B cell (primary cell): ENCODE measurements at places on chromosomes 1 and 21.

- DNase-seq, result no peak
Observed at GRCh38 chr1:44422161-44422560, 17.1 kb downstream of the RNF220 start.

- no peak for DNase-seq
Observed at GRCh38 chr21:28334407-28334806, 658.3 kb downstream of the LTN1 start.

- no peak for DNase-seq
Observed at GRCh38 chr1:31019401-31019800, 46.1 kb downstream of the PUM1 start.

DNA sequence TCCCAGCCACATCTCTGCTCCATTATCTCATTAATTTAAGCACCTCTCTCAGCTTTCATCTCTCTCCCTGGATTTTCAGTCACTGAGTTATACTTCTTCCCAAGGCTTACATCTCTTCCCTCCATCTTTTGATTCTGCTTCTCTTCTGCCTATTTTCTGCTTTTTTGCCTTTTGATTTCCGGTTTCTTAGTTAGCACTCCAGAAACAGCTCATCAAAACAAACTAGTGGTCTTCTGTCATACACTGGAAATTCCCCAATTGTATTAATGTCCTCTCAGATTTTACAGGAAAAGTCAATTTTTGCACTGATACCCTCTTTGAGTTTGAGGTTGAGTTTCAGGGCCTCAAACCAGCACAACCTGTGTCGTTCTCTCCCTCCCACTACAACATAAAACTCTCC, 1.5 kb downstream of the LCE3E start:
- no peak for DNase-seq

DNA sequence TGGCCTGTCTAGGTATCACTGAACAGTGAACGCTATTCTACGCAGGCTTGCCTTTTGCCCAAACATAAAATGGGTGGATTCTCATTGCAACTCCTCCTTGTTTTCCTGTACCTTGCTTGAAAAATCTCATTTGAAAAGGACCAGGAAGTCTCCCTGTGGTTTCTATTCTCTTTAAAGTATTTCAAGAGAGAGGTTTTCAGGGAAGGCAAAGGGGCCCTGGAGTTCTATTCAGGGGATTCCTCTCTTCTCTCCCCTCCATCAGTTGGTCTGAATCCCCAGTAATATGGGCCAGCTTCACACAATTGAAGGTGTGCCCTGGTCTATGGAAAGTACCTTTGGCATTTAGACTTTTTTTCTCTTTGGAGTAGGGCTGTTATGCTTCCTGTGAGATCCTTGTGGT, 311.3 kb downstream of the RGS7 start:
- DNase-seq, result no peak
